Stimulated activated CD8-positive, alpha-beta memory T cell treated with anti-CD3 and anti-CD28 coated beads, Interleukin-15, amount 100 ng/mL, for 24 hours (primary cell): ENCODE measurements at places on chromosomes 7 and 10.

GRCh38 chr10:70932392-70933196 is 44.2 kb upstream of the PCBD1 start:
- no peak for DNase-seq

DNA sequence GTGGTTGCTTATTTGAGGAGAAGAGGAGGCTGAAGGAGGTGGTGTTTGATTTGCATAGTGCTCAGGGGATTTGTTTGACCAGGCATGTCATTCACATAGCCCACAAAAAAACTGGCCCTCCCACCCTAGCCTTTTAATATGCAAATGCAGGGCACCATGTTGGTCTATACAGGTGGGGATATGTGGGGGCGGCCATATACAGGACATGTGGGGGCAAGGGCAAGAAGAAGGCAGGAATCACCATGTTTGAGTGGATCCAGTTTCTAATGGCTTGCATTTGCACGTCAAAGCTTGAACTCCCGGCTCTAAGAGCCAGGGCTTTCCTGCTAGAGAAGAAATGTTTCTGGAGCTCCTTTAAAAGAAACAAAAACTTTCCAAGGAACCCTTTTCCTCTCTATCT is 541.0 kb downstream of the ZWINT start:
- no peak for DNase-seq

GRCh38 chr7:37141742-37142141 is 306.9 kb downstream of the ELMO1 start:
- no peak for DNase-seq

- no peak for DNase-seq
Observed at GRCh38 chr10:13090289-13090688, 9.7 kb upstream of the OPTN start.

DNA sequence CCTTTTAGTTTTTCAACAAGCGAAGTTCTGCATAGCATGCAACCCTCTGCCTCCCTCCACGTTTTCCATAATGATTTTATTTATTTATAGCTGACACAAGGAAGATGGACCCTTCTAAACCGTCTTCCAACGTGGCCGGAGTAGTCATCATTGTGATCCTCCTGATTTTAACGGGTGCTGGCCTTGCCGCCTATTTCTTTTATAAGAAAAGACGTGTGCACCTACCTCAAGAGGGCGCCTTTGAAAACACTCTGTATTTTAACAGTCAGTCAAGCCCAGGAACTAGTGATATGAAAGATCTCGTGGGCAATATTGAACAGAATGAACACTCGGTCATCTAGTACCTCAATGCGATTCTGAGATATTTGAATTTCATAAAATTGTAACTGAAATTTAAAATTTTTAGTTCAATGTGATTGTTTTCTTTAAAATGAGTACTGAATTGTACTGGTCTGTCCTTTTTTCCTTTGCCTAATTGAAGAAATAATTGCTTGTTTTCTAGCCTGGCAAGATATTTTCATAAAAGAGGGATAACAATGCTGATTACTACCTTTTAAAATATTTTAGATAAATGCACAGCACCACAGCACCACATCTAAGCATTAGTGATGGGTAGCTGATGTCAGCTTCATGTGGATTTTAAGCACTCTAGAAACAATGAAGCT is 41.5 kb upstream of the SLC39A12 start:
- no peak for DNase-seq
